Progenitor cell of endocrine pancreas (in vitro differentiated cells): ENCODE measurements at places on chromosomes 7 and 10. TPM values are rescaled to one million over a fixed set of nuclear protein-coding genes. Genes with fewer than 3 reads are reported as not detected.
A peak's percentile ranks its signal among the peaks of the same experiment; 100 is the strongest.

DNA sequence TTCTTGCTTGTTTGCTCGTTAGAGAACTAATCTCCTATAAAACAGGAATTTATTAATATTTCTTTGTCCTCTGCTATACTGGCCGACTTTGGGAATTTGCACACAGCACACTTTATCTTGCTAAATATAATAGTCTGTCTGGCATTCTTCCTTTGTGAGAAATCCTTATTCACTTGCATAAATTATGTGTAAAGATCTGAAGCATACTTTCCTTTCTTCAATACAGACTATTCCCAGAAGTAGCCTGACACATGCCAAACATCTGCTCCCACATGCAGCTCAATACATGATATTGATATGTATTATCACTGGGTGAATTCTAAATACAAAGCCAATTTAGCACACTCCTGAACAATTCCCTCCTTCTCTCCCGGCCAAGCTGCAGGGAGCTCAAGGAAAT, 273.9 kb downstream of the GRM8 start:
- no peak overlapping the region for H3K27ac ChIP-seq
- peaks cover 14% of the 10 kb centered on the region for H3K27me3 ChIP-seq
- DNase-seq = no peak

GRCh38 chr7:126843883-126844282, 408.9 kb downstream of the GRM8 start:
- no peaks in the 10 kb centered on the region for H3K27me3 ChIP-seq
- H3K27ac ChIP-seq = no peak overlapping the region
- no peak for DNase-seq
- no peak overlapping the region for H3K4me3 ChIP-seq

GRCh38 chr10:66455304-66455703, 470.5 kb upstream of the LRRTM3 start:
- H3K27me3 ChIP-seq = no peaks in the 10 kb centered on the region
- no peaks in the 10 kb centered on the region for H3K4me1 ChIP-seq
- DNase-seq = no peak
- no peaks in the 10 kb centered on the region for H3K36me3 ChIP-seq

DNA sequence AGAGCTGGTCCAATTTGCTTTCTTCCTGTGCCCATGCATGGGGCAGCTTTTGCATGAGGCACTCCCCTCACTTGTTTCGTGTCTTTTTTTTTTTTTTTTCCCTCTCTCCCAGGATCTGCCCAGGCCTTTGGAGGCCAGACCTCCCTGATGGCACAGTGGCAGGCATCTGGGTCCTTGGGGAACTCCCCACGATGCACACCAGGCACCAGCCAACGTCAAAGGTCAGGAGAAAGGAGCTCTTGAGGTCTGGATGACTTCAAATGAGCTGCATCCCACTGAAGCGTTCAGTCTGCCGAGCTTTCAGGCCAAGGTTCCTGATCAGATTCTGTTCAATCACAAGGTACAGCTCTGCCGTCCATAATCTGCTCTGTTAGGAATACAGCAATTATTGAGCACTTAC, 97.2 kb upstream of the CARD11 start:
- no peak overlapping the region for H3K27ac ChIP-seq
- no peaks in the 10 kb centered on the region for H3K27me3 ChIP-seq
- H3K4me3 ChIP-seq = no peak overlapping the region
- no peak for DNase-seq
- H3K4me1 ChIP-seq = peaks cover 17% of the 10 kb centered on the region

The UNCX gene
- not detected in 2 replicates for total RNA-seq

DNA sequence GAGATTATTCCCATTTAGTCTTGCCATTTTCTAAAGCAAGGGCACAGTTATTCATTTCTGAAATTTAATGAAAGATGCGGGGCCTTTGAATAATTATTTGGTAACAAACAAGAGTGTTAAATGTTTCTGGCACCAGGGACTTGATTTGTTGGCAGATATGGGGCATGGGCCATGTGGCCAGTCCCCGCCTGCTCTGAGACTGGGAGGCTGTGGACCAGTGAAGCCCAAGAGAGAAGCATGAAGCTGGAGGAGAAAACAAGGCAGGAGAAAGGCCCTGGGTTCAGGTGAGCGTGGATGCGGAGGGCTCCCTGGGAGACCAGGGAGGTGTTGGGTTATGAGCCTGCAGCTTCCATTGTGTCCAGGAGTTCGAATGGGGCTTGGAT, 378.5 kb downstream of the TCERG1L start:
- no peak for DNase-seq
- no peaks in the 10 kb centered on the region for H3K36me3 ChIP-seq
- peaks cover 9% of the 10 kb centered on the region for H3K27me3 ChIP-seq
- no peak overlapping the region for H3K27ac ChIP-seq

- DNase-seq = no peak
- no peak overlapping the region for H3K4me3 ChIP-seq
- H3K27me3 ChIP-seq = peaks cover 8% of the 10 kb centered on the region
- no peak overlapping the region for H3K27ac ChIP-seq
- no peaks in the 10 kb centered on the region for H3K4me1 ChIP-seq
Measured at GRCh38 chr10:60951272-60951724, 7.3 kb upstream of the RHOBTB1 start.

GRCh38 chr7:24745355-24745754, 11.9 kb downstream of the GSDME start:
- no peaks in the 10 kb centered on the region for H3K27me3 ChIP-seq
- H3K4me1 ChIP-seq = peaks cover 11% of the 10 kb centered on the region
- peaks cover 20% of the 10 kb centered on the region for H3K36me3 ChIP-seq
- DNase-seq = no peak
- no peak overlapping the region for H3K4me3 ChIP-seq

GRCh38 chr7:88668591-88668990, 90.9 kb upstream of the ZNF804B start:
- no peak overlapping the region for H3K4me3 ChIP-seq
- H3K27ac ChIP-seq = no peak overlapping the region
- H3K36me3 ChIP-seq = no peaks in the 10 kb centered on the region
- no peaks in the 10 kb centered on the region for H3K27me3 ChIP-seq
- no peak for DNase-seq
- peaks cover 7% of the 10 kb centered on the region for H3K4me1 ChIP-seq

- no peaks in the 10 kb centered on the region for H3K27me3 ChIP-seq
- H3K27ac ChIP-seq = no peak overlapping the region
- H3K4me3 ChIP-seq = no peak overlapping the region
- peaks cover 3% of the 10 kb centered on the region for H3K4me1 ChIP-seq
- H3K36me3 ChIP-seq = no peaks in the 10 kb centered on the region
Measured at GRCh38 chr7:114864278-114864677, 57.6 kb upstream of the MDFIC start.

The TMEM26 gene
- total RNA-seq = 0.24 and 0.87 TPM in 2 replicates

The ADRB1 gene
- not detected in 2 replicates for total RNA-seq

DNA sequence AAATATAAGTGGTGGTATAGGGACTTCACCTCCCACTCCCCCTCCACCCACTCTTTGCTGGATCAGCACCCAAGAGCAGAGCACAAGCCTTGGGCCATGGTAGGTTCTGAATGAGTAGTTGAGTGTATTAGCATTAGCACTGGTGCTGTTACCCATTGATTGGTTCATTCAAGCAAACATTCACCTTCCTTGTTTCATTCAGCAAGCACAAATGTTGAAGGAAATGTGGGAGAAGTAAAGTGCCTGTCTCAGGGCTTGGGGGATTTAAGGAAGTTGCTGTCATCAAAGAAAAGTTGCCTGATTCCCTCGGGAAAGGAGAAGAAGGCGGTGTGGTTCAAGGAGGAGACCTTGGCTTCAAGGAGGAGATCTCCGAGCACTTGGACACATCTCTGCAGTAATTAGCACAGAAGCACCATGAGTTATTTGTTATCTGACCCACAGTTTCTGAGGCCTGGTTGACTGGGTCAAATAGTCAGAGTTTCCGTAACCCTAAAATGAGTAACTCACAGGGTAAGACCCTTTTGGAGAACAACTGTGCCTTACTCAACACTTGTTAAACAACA, 17.3 kb downstream of the IL2RA start:
- H3K4me3 ChIP-seq = no peak overlapping the region
- H3K4me1 ChIP-seq = no peaks in the 10 kb centered on the region
- no peaks in the 10 kb centered on the region for H3K36me3 ChIP-seq
- no peak overlapping the region for H3K27ac ChIP-seq
- H3K27me3 ChIP-seq = peaks cover 25% of the 10 kb centered on the region
- DNase-seq = no peak

DNA sequence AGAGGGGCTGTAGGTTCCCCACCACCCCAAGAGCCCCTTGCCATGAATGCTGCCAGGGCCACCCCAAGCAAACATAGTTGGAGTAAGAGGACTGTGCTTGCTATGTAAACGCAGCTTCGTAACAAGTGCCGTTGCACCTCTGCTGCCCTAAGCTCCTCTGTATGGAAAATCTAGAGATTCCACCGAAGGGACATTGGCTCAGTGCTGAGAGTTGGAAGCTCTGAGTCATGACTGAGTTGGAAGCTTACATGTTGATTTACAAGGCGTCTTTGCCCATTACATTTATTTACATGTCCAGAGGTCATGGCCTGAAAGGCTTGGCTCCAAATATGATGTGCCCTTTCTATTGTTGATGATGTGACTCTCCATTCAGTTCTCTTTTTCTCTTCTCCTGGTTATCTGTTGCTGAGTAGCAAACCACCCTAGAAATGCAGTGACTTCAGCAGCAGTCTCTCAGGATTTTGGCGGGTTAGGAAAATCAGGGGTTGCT, 233.1 kb upstream of the TCF7L2 start:
- peaks cover 6% of the 10 kb centered on the region for H3K36me3 ChIP-seq
- peak overlapping the region; percentile 38 for H3K27ac ChIP-seq
- H3K4me1 ChIP-seq = peaks cover 28% of the 10 kb centered on the region
- H3K4me3 ChIP-seq = no peak overlapping the region

The BTBD16 gene
- total RNA-seq = not detected in 2 replicates

GRCh38 chr7:47710201-47710935, 128.5 kb upstream of the TNS3 start:
- no peak overlapping the region for H3K27ac ChIP-seq
- H3K4me1 ChIP-seq = no peaks in the 10 kb centered on the region
- H3K27me3 ChIP-seq = no peaks in the 10 kb centered on the region
- no peak overlapping the region for H3K4me3 ChIP-seq
- no peak for DNase-seq

GRCh38 chr7:30012757-30013156, 13.7 kb downstream of the FKBP14 start:
- peaks cover 5% of the 10 kb centered on the region for H3K4me1 ChIP-seq
- H3K27me3 ChIP-seq = no peaks in the 10 kb centered on the region
- H3K36me3 ChIP-seq = peaks cover 10% of the 10 kb centered on the region
- DNase-seq = no peak
- no peak overlapping the region for H3K4me3 ChIP-seq
- no peak overlapping the region for H3K27ac ChIP-seq

DNA sequence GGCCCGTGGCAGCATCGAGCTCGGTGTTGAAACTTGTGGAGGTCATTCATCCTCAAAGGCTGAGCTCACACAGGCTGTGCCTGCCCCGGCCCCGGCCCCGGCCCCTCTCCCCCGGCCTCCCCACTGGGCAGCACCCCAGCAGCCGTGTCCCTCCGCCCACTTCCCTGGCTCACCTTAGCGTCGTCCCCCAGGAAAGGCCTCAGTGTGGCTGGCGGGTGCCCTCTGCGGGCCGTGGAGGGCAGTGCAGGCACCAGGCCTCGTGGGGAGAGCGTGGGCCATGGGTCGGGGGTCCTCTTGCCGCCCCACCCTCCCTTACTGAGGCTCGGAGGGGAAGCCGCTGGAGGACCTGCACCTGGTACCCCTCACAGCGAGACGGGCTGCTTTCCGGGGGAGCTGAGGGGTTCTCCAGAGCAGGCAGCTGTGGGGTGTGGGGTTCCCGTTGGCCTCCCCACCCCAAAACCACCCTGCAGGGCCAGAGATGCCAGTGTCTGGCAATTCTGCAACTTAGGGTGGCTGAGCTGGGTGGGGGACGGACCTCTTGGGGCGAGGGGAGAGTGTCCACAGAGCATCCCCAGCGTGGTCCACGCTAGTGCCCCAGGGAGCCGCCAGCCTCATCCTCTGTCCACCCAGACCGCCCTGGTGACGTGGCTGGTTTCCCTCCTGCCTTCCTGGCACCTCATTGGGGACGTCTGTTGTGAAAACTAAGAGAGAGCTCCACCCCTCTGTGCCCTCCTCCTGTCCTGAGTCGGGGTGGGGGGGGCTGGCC, 44.2 kb upstream of the DPYSL4 start:
- H3K27me3 ChIP-seq = peaks cover 3% of the 10 kb centered on the region
- no peak overlapping the region for H3K27ac ChIP-seq
- H3K4me3 ChIP-seq = no peak overlapping the region
- H3K4me1 ChIP-seq = no peaks in the 10 kb centered on the region
- DNase-seq = peak; percentile 64

DNA sequence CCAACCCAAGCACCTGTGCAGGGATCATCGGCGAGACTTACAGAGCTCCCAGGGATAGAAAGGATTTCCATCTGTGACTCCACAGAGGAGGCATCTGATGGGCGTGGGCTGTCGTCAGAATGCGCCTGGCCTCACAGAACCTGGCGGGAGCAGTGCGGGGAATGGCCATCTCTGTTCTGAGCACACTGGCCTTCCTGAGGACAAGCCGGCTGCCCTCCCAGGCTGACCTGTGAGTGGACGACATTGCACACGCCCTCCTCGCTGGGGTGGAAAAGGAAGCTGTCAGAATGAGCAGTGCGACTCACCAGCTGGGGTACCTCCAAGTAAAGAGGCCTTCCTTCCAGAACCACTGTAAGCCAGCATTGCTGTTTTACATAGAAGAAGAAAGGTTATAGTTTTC, 234.6 kb upstream of the PITRM1 start:
- H3K4me1 ChIP-seq = peaks cover 2% of the 10 kb centered on the region
- no peak overlapping the region for H3K27ac ChIP-seq
- DNase-seq = no peak
- no peak overlapping the region for H3K4me3 ChIP-seq
- peaks cover 4% of the 10 kb centered on the region for H3K27me3 ChIP-seq

- peaks cover 10% of the 10 kb centered on the region for H3K4me1 ChIP-seq
- no peak overlapping the region for H3K27ac ChIP-seq
- no peaks in the 10 kb centered on the region for H3K27me3 ChIP-seq
- DNase-seq = no peak
- H3K4me3 ChIP-seq = no peak overlapping the region
- H3K36me3 ChIP-seq = peaks cover 2% of the 10 kb centered on the region
Measured at GRCh38 chr10:110967009-110967630, 47.7 kb downstream of the SHOC2 start.

GRCh38 chr7:106054971-106055532, 57.1 kb downstream of the SYPL1 start:
- H3K4me3 ChIP-seq = no peak overlapping the region
- H3K36me3 ChIP-seq = no peaks in the 10 kb centered on the region
- peaks cover 29% of the 10 kb centered on the region for H3K27me3 ChIP-seq
- H3K27ac ChIP-seq = no peak overlapping the region

DNA sequence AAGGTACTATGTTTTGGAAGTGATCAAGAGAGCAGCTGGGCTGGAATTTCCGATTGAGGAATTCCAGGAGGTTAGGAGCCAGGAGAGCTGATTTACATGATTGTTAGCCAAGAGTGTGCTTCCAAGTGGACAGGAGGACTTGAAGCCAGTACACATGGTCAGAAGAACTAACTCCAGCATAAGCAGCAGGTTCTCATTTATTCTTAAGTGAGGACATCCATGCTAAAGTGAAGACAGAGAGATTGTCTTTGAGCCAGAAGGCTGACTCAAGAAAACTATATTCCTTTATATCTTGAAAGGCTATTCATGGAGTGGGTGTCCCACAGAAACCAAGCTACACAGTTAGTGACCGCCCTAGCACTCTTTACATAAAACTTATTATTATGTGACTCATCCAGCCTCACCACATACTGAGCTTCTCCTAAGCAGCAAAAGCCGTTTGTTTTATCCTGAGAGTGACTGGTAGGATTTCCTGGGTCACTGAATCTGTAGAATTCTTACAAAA, 56.7 kb upstream of the SEMA3A start:
- no peaks in the 10 kb centered on the region for H3K36me3 ChIP-seq
- H3K27me3 ChIP-seq = no peaks in the 10 kb centered on the region
